CD4-positive, alpha-beta memory T cell (primary cell): ENCODE measurements at places on chromosomes 16 and 17. TPM values are rescaled to one million over a fixed set of nuclear protein-coding genes. Genes with fewer than 3 reads are reported as not detected.

- peak; percentile 76 for DNase-seq
Observed at GRCh38 chr16:88743693-88744576, 37.6 kb downstream of the CTU2 start.

The CLDN7 gene
- total RNA-seq = 1.0 TPM

The ACAP1 gene
- total RNA-seq = 516 TPM

DNA sequence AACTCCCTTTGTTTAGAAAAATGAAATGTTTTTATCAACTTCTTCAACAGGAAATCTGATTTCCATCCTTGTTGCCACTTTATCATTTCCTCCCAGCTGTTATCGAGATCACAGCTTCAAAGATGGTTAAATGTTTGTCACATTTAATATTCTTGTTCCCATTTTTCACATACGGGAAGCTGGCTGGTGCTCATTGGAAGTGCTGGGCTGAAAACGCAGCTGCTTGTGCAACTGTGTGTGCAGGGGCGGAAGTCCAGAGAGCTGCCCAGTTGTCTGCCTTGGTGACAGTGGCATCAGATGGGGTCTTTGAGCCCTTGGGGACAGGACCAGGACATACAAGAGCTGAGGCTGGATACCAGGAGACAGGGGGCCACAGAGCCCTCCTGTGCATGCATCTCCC, 549.2 kb upstream of the CDH11 start:
- DNase-seq = no peak

The CRHR1 gene
- total RNA-seq = not detected

GRCh38 chr17:31327534-31328159, 6.2 kb upstream of the EVI2A start:
- no peak for DNase-seq

DNA sequence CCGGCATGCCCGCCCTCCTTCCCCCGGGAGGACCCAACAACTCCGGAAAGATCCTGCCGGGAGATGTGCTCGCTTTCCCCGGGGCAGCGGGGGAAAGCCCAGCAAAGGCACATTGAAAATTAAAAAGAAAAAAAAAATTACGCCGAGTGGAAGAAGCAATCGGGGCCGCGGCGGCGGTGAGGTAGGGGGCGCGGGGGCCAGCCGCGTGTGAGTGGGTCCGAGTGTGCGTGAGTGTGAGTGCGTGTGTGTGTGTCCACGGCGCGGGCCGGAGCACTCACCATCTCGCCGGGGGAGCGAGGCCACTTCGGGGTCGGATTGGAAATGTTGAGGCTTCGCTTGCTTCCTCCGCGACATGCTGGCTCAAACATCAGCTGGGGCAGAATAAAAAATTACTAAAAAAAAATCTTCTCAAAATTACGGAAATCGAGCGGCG, at the start of gene SALL1:
Gene SALL1 (minus strand): TSS at position 383 of the 433 bp plus-strand sequence. CDS start 29 bp downstream, at position 354.
- DNase-seq = no peak

GRCh38 chr16:46894036-46894672, 10.0 kb downstream of the GPT2 start:
- no peak for DNase-seq

GRCh38 chr17:50614471-50615051, 20.1 kb upstream of the ABCC3 start:
- DNase-seq = no peak

The EVI2A gene
- total RNA-seq = 139 TPM

- no peak for DNase-seq
Observed at GRCh38 chr16:48497932-48498768, 111.8 kb downstream of the N4BP1 start.

The LCMT1 gene
- total RNA-seq = 37.0 TPM
